ENCODE measurements at places on chromosomes 6 and 20. TPM values are rescaled to one million over a fixed set of nuclear protein-coding genes. Genes with fewer than 3 reads are reported as not detected.
A peak's percentile ranks its signal among the peaks of the same experiment; 100 is the strongest.

GRCh38 chr20:41664584-41664983 lies 46.4 kb upstream of the CHD6 start:
- no peak for DNase-seq

DNA sequence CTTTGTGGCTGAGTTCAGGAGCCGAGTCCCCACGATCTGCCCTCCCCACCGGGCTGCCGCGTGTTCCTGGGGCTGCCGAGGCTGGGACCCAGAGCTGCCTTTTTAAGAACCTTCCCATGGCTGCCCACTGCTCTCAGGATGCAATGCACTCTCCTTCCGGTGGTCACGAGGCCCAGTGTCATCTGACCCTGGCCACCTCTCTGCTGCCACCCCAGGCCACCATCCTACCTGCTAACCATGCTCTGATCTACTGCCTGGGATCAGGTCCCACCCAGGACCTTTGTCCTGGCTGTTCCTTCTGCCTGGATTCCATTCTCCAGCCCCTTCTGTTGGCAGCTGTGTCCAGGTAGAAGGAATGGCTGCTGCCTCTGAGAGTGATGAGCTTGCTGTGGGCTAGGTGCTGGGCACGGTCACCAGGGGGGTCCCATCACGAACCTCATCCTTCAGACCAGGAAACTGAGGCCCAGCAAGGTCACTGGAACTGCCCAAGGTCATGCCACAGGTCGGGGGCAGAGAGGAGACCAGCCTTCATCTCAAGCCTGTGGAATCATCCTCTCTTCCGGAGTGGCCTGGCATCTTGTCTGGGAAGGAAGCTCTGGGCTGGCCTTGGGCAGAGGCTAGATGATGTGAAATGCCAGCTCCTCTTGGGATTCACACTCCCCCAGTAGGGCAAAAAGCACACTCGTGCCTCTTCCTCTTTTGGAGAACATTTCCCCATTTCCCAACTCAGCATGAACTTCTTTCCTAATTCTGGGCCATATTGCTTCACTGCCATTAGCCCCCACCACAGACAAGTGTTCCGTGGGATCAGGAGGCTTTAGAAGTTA lies 20.5 kb downstream of the PCK1 start:
- no peak for DNase-seq

DNA sequence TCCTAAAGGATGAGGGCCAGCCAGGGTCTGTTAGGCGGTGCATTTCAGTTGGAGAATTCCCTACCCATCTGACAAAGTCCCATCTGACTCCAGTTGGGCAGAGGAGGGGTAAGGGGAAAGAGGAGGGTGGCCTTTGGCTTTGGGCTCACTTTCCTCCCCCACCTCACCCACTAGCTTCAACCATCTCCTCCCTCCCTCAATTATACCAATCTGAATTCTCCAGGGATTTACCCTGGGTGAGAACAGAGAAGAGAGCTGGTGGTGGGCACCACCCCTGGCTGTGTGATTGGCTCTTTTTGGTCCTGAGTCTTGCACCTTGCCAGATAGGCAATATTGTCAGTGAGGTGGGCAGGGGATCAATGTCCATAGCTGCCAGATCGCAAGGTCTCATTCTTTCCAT lies 3.2 kb downstream of the HMGA1 start:
- no peak for DNase-seq

- DNase-seq: peak; percentile 64
These were observed 744 bp downstream of the RIOK1 start for GRCh38 chr6:7390226-7390878.

- no peak for DNase-seq
These were observed 25.0 kb upstream of the NELFCD start for GRCh38 chr20:58956078-58956477.

- no peak for DNase-seq
These were observed 19.6 kb upstream of the SYNCRIP start for GRCh38 chr6:85662251-85662650.

DNA sequence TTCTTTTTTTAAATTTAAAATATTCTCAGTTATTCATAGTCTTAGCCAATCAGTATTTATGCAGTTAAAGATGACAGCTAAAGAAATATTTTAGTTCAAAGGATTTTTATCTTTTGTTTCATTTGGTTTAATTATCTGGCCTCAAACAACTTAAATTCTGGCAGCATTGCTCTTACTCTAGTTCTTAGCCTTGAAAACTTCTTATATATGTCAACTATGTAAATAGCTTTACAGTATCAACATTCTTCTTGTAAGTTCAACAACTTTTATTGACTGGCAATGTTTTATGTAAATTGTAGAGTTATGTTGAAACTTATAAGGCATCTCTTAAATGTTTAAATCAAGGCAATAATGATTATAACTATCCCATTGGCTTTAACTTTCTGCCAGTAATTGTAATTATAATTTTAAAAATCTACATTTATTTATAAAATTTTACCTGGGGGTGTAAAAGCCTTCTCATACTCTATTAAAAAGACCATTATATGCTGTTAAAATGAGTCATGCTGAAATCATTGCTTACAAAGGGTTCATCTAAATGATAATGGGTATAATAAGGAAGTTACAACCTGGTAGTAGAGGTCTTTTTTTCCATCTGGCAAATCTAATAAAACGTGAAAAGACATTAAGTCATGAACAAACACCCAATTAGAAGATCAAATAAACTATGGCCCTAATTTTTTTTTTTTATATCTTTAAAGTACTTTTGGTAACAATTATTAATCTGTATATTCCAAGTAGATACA lies 45.8 kb upstream of the FAM184A start:
- no peak for DNase-seq

DNA sequence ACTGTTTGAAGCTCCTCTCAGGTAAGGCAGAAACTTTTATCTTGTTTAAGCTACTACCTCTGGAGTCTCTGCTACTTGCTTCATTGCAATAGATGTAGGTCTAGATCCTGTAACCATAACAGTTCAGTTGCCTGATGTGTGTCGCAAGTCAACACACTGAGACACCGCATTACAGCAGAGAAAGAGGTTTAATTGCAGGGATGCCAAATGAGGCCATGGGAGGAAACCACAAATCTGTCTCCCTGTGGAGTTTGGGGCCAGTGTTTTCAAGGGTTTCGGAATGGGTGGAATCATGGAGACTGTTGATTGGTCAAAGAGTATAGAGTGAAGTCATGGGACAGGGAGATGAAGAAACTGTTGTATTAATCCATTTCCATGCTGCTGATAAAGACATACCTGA lies 57.1 kb upstream of the RBM24 start:
- DNase-seq: no peak

GRCh38 chr20:9506280-9506821 lies 8.0 kb upstream of the LAMP5 start:
- no peak for DNase-seq

DNA sequence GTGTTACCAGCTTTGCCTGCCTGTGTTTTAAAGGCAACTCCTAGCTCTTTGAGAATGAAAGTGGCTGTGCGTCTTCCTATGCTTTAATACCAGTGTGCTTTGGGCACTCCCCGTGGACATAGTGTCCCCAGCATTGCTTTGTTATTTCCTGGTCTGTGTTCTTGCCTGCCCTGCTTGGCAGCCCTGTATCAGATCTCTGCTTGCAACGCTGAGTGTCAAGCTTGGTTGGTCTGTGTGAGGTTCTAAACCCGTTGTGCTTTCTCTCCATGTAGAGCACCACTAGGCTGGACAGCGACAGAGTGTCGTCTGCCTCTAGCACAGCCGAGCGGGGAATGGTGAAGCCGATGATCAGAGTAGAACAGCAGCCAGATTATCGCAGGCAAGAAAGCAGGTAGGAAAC lies 80.2 kb downstream of the AFDN start:
- DNase-seq: no peak

DNA sequence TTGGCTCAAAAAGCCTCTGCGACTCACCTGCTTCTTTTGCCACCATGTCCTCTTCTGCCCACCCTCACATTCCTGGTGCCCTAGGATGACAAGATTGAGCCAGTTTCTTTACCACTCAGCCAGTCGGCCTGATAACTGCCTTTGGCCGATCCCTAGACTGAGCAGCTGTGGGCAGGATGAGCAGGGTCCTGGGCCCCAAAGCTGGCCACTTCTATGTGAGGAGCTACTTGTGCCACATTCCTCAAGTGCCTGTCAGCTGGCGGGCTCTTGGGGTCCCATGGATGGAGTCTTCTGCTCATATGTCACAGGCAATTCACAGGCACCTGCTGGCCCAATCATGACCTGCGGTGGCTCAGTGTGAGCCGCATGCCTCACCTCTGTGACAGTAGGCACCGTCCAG lies 16.5 kb downstream of the DYNLRB1 start:
- DNase-seq: no peak

- DNase-seq: no peak
These were observed 121.2 kb downstream of the MAP3K7 start for GRCh38 chr6:90465686-90466085.

GRCh38 chr6:6006428-6007365 lies at the start of gene NRN1:
TSS of gene NRN1 (minus strand) at chr6:6006925. CDS start at chr6:6006749, 176 bp downstream.
- DNase-seq: no peak

DNA sequence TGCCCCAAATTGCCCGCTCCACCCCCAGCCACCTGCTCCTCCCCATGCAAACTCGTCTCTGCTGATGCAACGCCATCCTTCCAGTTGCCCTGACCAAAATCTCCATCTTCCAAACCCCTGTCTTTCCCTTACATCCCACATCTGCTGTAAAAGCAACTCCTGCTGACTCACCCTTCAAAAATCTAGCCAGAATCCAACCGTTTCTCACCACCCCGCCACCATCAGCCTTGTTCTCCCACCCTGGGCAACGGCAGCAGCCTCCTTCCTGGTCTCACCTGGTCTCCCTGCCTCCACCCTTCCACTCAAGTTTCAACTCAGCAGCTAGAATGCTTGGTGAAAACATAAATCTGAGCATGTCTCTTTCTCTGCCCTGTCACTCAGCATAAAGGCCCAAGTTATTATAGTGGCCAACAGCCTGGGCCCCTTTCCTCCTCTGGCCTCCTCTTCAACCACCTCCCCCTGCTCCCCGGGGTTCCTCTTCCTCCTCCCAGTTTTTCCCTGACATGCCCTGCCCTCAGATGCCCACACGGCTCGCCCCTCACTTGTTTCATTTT lies 7.2 kb upstream of the SYNJ2 start:
- DNase-seq: no peak

- DNase-seq: no peak
These were observed 30.8 kb downstream of the AGPAT4 start for GRCh38 chr6:161242779-161243693.

- DNase-seq: no peak
These were observed 398.3 kb downstream of the C6orf118 start for GRCh38 chr6:164911151-164911550.

DNA sequence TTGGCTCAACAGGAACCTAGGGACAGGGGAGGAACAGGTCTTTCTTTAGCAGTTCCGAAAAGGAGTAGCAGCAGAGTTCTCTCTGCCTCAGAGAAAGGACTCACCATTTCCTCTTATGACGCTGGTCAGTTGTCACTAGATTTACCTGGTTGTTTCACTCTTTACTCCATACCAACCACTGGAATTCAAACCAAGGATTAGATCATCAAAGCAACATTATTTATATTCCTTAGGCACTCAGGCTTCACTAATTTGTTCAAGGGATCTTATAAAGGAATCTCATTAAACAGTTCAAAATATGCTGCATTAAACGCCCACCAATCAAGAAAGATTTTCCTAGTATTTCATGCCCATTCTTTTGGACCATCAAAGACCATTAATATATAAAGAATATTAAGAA lies 1129.5 kb upstream of the MAP3K7 start:
- no peak for DNase-seq

DNA sequence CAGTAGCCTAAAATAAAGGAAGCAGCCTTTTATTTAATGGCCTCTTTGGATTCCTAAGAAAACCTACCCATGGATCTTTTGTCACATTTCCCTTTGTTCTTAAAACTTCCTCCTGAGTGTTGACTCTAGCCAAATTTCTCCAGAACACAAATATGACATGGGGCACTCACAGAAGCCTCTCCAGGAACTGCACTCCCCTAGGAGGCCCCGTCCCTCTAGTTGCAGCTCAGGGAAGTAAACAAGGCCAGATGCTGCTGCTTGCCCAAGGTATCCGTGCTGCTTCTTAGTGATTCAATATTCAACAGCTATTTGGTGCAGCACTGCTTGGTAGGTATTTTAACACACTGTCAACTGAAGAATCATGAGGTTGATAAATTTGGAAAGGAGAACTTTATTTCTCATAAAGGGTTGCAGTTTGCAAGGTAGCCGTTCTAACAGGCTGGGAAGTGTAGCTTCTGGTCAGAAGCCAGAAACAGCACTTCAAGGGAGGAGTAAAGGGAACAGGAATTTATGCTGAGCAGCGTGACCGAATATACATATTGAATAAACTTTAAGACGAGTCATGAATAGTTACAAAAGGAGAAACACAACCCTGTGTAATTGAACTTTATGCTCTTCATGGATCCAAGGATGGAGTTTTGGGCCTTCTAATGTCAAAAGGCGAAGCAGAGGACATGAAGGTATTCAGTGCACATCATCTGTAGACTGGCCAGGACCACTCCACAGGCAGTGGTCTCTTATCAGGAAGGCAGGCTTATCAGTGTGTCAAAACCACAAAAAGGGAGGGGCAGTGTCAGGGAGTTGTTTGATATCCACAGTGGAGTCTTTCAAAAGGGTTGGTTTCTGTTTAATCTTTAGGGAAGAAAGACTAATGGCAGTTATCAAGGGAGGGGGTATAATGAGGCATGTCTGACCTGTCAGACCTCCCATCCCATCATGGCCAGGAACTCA lies 63.3 kb downstream of the CD24 start:
- DNase-seq: no peak

- no peak for DNase-seq
These were observed 17.9 kb upstream of the CNKSR3 start for GRCh38 chr6:154528310-154528915.

DNA sequence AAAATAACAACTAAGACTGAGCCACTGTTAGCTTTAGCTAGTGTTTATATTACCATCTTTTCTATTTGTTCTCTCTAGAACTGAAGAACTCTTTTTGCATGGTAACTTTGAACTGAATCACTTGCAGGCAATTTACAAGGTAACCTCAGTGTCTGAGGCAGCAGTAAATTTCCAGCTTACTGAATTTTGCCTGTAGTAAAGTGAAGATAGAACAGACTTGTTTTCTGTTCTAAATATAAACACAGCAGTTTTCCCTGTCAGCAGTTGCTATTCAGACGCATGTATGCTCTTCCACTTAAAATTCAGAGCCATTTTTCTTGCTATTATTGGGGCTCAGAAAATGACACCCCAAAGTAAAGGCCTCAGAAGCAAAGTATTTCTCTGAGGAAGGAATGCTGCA lies 974.0 kb upstream of the GJE1 start:
- no peak for DNase-seq

GRCh38 chr6:169981568-169981967 lies 230.1 kb downstream of the ERMARD start:
- DNase-seq: no peak

Gene OPRM1
- total RNA-seq: not detected

Gene KIAA1755
- total RNA-seq: not detected

Gene COL19A1
- total RNA-seq: not detected

Gene SAYSD1
- total RNA-seq: 15.1 TPM

Gene TSHZ2
- 9.2 TPM for total RNA-seq

Gene BANF2
- not detected for total RNA-seq

Gene CPNE5
- 1.00 TPM for total RNA-seq

Gene LPIN3
- total RNA-seq: 4.3 TPM
